ENCODE measurements at places on chromosomes 6 and 20. TPM values are rescaled to one million over a fixed set of nuclear protein-coding genes. Genes with fewer than 3 reads are reported as not detected.

GRCh38 chr6:27237089-27237803 is 10.3 kb upstream of the PRSS16 start:
- no peak for DNase-seq

GRCh38 chr6:36618366-36619355 is 24.5 kb downstream of the SRSF3 start:
- DNase-seq = no peak

DNA sequence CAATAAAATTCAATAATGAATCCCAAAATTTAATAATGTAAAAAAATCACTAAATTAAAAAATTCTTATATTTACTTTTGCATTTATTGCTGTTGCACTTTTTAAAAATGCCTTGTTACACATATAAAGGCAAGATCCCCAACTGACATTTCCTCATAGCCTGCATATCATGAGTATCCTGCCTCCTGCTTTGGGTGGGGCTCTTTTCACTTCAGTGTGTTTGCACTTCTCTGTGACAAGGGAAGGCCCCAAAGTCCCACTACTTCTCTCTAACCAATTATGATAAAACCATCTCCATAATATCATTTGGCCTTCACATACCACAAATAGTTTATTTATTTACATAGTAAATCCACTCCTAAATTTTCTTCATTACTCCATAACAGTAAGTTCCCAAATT is 446.1 kb upstream of the MARCKS start:
- no peak for DNase-seq

DNA sequence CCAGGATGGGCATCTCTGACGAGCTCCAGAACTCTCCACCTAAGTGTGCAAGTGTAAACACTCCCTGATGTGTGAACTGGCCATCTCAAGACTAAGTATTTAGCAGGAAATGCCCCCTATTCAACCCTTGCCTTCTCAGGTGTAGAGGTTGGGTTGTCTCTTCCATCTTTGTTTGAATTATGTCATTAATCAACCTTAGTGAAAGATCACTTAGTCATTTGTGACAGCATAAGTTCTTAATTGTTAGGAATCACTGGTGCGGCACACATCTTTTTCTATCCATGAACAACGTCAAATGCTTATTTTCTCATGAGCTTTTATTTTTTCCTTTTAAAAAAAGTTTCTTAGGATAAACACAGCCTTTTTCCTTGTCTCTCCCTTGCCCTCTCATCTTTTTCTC is 151.6 kb downstream of the ESR1 start:
- DNase-seq = no peak

GRCh38 chr20:8990770-8991169 is 78.1 kb upstream of the PLCB4 start:
- DNase-seq = no peak

GRCh38 chr6:124010574-124010973 is 206.9 kb downstream of the NKAIN2 start:
- no peak for DNase-seq

GRCh38 chr20:37299718-37300528 is 10.5 kb downstream of the MANBAL start:
- DNase-seq = no peak

GRCh38 chr20:57088436-57088835 is 178.0 kb downstream of the BMP7 start:
- DNase-seq = no peak

GRCh38 chr6:60952500-60952899 is 1333.5 kb downstream of the KHDRBS2 start:
- DNase-seq = no peak

DNA sequence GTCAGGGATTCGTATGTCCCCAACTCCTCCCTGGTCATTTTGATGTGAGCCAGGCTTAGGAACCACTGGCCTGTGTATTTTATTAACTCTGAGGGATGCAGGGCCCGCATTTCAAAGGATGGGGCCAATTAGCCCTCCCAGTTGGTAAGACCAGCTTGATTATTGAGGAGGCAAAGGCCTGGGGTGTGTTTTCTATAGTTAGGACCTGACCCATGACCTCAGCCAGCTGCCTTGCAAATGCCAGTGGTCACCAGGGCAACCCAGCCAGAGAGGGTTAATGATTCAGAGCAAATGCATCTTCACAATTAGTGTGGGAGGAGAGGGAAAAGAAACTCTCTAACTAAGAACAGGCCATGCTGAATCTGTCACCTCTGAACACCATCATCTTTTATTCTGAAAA is 835.4 kb downstream of the MAFB start:
- DNase-seq = no peak

DNA sequence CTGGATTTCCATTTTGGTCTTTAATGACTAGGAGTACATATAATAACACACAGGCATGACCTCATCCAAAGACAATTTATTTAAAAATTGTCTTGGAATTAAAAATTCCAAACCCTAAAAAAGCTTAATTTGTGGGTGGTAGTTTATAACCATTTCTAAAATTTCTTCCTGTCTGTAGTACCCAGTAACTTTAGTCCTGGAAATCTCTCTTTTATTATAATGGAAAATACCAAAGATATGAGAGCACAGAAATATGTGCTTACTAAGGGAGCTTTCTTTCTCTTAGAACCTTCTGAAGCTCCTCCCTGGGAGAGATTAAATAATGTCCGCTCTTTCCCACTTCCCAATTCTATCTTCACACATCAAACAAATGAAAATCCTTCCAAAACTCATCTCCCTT is 70.5 kb upstream of the PRL start:
- DNase-seq = no peak

DNA sequence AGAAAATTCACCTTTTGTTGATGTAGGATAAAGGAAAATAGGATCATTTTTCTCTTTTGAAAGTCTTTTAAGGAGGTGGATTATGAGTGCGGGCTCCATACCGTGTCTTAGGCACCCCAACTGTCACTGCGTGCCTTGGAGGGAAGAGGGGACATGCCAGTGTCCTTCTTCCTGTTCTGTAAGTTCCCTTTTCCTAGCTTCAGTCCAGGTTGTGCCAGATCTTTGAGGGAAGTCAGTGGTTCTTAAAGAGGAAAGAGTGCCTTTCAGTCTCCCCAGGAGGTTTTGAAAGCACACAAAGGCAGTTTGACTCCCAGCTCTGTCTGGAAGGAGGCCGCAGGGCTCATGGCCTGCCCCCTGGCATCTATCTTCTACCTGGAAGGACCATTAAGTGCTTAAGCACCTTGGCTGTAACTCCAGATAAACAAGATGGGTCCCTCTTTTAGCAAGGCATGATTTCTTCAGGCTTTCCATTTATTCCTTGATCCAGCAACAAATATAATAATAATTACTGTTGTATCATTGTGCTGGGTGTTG is 13.0 kb downstream of the EFCAB8 start:
- DNase-seq = no peak

- DNase-seq = no peak
Measured at GRCh38 chr6:13913226-13914001, 11.3 kb upstream of the RNF182 start.

DNA sequence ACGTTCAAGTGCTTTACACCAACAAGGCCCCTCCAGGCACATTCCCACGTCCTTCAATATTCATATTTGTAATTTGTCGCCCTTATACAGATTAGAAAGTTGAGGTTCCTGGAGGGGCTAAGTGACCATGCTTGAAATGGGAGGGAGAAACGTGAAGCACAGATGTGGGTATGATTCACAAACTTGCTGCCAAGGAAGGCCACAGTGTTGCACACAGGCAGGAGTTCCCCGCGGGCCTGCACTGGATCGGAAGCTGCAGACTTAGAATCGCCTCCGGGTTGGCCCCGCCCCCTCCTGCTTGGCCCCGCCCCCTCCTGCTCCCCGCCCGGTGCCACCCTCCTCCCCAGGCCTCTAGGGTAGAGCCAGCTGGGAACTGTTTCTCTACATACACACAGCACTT is 58.2 kb upstream of the QKI start:
- no peak for DNase-seq

DNA sequence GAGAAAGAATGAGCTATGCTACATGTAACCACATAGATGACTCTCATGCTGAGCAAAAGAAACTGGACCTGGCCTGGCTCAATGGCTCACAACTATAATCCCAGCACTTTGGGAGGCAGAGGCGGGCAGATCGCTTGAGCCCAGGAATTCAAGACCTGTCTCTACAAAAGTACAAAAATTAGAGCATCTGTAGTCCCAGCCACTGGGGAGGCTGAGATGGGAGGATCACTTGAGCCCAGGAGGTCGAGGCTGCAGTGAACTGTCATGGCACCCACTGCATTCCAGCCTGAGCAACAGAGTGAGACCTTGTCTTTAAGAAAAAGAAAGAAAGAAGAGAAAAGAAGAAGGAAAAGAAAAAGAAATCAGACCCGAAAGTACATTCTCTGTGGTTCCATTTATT is 41.7 kb downstream of the NCR2 start:
- no peak for DNase-seq

DNA sequence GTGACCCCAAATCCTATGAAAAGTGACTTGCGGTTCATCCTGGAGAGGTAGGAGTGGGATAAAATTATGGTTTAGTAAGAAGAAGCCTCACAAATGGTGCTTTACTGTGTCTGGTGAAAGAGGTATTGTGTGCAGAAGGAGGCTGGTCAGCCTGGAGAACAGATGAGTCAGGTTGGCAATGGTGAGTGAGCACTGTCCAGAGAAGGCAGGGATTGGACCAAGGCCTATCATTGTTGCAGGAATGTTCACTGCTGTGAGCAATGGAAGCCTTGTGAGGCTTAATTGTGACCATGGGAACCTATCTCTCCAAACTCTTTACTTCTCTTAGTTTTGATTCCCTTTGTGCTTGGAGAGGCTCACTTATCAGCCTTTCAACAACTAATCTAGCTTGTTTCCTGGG is 89.0 kb upstream of the KCNK16 start:
- no peak for DNase-seq

DNA sequence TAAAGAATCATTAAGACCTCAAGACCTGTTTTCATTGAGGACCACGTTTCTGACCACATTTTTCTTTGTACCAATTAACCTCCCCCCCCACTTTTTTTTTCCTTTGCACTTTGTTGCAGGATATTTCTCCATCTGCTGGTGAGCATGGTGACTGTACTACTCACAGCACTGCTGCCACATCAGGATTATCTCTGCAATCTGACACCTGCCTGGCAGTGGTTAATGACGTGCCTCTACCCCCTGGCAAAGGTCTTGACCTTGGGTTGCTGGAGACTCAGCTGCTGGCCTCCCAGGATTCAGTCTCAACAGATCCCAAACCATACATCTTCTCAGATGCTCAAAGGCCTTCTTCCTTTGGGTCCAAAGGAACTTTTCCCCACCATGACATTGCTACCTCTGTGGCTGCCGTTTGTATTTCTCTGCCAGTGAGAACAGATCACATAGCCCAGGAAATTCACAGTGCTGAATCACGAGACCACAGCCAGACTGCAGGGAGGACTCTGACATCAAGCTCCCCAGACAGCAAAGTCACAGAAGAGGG is 46.6 kb upstream of the EDN3 start:
- no peak for DNase-seq

DNA sequence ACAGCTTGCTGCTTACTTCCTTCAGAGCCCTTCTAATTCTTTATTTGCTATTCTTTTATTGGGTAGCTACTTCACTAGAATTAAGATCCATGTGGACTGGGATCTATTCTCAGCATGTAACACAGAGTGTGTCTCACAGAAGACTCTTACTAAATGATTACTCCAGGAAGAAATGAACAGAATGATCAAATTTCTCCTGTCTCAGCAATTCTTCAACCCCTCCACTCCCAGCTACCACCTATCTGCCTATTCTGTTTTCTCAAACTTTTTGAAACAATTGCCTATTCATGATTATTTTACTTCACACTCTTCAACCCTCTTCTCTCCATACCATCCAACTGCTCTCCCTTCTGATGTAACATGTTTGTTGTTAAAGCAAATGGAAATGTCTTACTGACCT is 132.6 kb downstream of the BTBD9 start:
- no peak for DNase-seq

- DNase-seq = no peak
Measured at GRCh38 chr6:87393026-87393622, 14.6 kb upstream of the CFAP206 start.

STK4 gene
- 37.5 TPM for total RNA-seq

OPN5 gene
- 0.05 TPM for total RNA-seq

FOXS1 gene
- total RNA-seq = 4.7 TPM

SIRPB1 gene
- total RNA-seq = 0.26 TPM

TRIM31 gene
- 1.3 TPM for total RNA-seq

NNAT gene
- total RNA-seq = 31.4 TPM

MLN gene
- total RNA-seq = not detected

DDX43 gene
- 0.42 TPM for total RNA-seq

C6orf52 gene
- not detected for total RNA-seq

RCAN2 gene
- 23.7 TPM for total RNA-seq

ME1 gene
- 12.3 TPM for total RNA-seq

UBE2C gene
- total RNA-seq = 15.6 TPM

AGER gene
- 1.5 TPM for total RNA-seq

IL17F gene
- total RNA-seq = not detected
